ENCODE measurements at places on chromosomes 12 and 14.

- DNase-seq = no peak
These were observed 888.6 kb upstream of the SEL1L start for GRCh38 chr14:82422230-82422629.

GRCh38 chr12:124019115-124019514, 46.1 kb downstream of the ZNF664 start:
- no peak for DNase-seq

DNA sequence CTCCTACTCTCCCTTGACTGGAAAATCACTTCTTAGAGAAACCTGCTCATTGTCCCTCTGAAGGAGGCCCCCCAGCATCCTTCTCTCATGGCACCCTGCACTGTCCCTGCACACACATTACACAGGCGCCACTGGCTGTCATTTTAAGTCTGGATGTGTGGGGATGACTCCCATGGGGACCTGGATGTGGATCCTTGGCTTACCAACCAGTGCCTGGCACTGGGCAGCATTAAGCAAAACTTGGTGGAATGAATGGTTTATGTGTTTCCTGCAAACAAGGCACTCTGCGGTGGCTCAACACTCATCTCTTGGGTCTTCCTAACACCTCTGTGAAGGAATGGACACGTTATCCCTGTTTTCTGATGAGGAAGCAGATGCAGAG, 162.4 kb downstream of the RBM19 start:
- no peak for DNase-seq

DNA sequence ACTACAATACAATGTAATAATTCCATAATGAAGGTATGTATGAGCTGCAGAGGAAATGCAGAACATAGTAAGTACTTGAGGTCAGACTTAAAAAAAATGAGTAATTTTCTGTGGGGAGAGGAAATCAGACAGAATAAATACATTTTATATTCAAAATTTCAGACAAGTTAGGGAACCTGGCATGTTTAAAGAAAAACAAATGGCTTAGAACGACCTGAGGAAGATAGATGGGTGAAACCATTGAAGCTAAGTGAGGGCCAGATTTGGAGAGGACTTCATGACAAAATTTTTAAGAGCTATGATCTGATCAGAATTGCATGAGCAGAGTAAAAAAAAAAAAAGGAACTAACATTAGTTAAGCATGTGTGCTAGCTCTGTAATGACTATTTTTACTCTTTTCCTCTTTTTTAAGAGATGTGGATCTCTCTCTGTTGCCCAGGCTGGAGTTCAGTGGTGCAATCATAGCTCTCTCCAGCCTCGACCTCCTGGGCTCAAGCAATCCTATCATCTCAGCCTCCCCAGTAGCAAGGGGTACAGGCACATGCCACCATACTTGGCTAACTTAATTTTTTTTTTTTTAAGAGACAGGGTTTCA, 157.6 kb upstream of the PDE3A start:
- DNase-seq = no peak

- no peak for DNase-seq
These were observed 29.7 kb downstream of the ZFP36L1 start for GRCh38 chr14:68762953-68763764.

DNA sequence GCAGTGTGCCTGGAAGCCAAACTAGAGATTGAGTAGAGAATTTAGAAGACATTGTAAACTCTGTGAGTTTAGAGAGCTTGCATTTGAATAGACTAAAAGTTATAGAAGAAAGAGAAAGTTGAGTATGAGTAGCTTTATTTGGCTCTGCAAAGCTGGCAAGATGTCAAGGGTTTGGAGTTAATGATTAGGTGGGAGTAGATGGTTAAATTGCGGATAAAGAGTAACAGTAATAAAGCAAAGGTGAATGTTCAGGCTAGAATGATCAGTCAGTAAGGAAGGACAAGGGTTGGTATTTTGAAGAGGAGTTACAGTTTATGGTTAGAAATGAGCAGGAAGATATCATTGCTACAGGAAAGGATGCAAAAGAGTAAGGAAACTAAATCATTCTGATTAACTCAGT, 5.2 kb downstream of the PPM1A start:
- no peak for DNase-seq

- DNase-seq = no peak
These were observed 103.1 kb downstream of the RFLNA start for GRCh38 chr12:124397807-124398577.

GRCh38 chr12:104049278-104049902, 597 bp downstream of the GLT8D2 start:
- DNase-seq = no peak

- no peak for DNase-seq
These were observed 333.4 kb upstream of the TBX3 start for GRCh38 chr12:115017346-115017745.

DNA sequence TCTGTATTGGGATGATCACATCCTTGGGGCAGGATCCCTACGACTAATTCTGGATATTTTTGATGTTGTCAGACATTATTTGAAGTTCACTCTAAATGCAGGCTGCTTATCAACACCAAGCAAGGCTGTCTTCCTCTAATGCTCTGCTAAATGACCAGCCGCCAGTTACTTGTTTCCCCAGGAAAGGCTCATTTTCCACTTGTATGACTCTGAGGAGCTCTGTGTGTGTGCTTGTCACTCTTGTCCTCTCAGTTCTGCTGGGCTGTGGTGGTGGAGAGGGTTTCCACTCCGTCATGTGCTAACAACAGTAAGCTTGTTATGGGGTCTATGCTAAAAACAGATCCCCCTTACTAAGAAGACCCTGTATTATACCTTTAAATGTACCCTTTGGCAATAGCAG, 42.1 kb downstream of the ATL1 start:
- DNase-seq = no peak

GRCh38 chr12:97118796-97119375, 211.8 kb downstream of the NEDD1 start:
- DNase-seq = no peak

DNA sequence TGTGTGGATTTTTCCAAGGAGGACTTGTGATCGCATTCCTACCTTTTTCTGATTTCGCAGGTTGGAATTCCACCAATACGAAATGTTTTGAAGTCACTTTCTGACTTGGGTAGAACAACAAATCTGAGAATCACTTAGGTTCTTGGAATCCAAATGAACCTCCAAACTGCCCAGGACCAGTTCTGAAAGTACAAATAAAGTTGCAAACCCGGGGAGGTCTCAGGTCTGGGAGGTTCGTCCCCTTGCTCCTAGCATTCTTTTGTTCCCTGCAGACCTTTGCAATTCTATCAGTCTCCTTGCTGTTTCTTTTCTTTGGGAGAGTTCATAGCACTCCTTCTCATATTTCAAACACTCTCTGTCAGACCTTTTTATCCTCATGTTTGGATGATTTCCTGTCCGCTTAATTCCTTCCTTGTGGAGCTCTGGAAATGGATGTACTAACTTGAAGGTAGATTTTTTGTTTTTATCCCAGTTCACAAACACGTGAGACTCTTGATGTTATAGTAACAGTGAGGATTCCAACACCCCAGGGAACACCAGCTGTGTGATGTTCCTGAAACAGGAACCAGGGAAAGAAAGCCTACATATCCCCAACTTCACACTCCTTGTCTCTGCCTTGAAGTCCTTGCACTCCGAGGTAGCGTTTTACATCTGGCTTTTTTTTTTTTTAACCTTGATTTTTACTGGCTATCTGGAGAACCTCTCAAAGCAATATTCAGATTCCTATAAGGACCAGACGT, 70.6 kb downstream of the TMEM132C start:
- no peak for DNase-seq

DNA sequence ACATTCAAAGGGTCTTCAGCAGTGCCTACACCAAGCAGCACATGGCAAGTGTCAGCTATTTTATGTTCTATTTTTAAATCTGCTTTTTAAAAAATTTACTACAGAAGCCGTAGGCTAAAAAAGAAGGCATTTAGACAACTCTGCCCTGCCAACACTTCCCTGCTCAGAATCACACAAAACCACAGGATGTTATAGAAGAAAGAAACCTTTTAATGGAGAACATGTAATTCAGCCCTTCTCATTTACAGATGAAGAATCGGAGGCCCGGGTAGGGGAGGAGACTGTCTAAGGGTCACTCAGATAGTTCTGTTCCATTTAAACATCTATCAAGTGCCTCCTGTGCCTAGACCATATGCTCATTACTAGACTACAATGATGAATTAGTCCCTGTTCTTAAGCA, 171.8 kb upstream of the NTF3 start:
- DNase-seq = no peak

DNA sequence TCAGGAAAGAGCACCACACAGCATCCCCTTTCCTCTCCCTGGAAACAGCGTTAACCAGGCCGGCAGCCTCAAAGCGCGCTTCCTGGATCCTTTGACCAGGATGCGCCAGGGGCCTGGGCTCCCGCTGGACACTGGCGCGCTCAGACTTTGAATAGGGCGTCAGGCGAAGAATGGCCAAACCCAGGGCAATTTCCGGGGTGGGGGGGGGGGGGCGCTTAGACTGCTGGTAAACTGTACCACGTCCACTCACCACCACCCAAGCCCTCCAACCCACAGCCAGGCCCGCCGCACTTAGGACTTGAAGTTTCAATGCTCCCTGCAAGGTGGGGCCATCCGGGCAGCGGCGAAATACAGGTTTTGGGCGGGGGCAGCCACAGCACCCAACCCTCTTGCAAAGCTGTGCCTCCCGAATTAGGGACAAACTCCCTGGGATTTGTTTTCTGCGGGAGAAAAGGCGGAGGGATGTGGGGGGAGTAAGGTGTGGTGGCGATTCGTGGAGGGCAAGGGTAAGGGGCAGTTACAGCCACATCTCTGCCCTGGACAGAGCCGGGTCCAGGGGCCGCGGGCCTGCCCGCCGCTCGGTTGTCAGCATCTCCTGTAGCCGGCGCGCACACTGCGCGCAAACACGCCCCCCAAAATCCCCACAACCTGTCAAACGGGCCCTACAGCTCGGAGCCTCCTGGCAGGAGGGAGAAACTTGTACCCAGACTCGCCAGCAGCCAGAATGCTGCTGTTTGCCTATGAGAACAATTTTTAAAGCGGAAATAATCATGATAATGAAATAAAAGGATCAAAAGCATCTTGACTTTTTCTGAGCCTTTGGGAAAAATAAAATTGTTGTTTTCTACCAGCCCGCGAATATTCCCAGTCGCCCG, 958 bp downstream of the RTN1 start:
- no peak for DNase-seq

DNA sequence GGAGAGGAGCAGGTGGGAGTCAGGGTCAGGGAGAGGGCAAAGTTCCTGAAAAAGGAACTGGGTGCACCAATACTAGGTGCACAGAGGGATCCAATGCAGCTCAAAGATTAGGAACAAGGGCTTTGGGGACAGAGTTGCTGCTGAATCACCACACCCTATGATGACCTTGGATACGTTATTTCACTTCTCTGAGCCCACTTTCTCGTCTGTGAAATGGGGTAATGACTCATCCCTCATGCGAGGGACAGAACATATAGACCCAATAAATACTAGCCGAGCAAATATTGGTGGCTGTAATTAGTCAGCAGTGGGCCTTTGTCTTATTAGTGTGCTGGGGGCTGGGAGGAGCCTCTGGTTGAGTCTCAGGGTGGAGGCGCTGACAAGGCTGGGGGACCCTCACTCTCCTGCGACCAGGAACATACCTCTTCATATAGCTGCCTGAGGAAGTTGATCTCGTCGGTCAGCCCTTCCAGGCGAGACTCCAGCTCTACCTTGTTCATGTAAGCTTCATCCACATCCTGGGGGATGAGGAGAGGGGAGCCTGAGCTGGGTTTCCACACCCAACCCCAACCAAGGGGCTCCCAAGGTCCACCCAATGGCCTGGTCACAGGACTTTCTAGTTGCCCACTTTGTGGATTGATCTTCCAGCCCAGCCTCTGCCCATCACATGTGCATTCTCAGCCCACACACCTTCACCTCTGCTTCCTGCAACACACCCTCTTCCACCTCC, 4.5 kb downstream of the KRT8 start:
- DNase-seq = no peak

- DNase-seq = no peak
These were observed 4.0 kb upstream of the LIMA1 start for GRCh38 chr12:50287271-50287670.

- DNase-seq = no peak
These were observed 907 bp upstream of the LRIG3 start for GRCh38 chr12:58920961-58921861.

DNA sequence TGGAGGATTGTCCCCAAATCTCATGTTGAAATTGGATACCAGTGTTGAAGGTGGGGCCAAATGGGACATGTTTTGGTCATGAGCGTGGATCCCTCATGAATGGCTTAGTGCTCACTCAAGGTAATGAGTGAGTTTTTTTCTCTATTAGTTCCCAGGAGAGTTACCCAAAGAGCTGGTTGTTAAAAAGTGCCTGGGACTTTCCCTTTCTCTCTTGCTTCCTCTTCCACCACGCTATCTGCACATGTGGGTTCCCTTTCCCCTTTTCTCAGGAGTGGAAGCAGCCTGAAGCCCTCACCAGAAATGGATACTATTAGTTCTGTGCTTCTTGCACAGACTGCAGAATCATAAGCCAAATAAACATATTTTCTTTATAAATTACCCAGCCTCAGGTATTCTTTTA, 465.4 kb downstream of the FSCB start:
- no peak for DNase-seq

GRCh38 chr12:52984136-52984535, 22.1 kb upstream of the EIF4B start:
- no peak for DNase-seq

DNA sequence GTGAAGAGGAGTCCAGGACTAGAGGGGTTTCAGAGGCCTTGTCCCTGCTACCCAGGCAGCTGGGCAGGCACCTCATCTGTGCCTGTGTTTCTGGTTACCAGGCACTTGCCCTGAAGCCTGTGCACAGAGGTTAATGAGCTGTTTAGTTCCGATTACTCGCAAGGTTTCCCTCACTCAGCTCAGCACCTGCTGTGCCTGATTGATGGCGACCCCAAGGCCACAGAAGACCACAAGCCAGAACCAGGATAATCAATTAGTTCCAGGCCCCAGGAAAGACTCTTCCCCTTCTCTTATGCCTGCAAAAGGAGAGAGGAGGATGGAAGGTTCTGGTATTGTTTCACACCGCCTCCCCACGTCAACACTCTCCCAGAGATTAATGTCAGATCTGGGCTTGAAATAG, 88.8 kb upstream of the NOS1 start:
- no peak for DNase-seq

GRCh38 chr14:65920996-65921395, 508.5 kb downstream of the FUT8 start:
- DNase-seq = no peak

- no peak for DNase-seq
These were observed 235.1 kb upstream of the DIO2 start for GRCh38 chr14:80446356-80446755.

- DNase-seq = no peak
These were observed 496.9 kb upstream of the STXBP6 start for GRCh38 chr14:25546826-25547225.

GRCh38 chr14:52220924-52221811, 46.3 kb upstream of the PTGDR start:
- DNase-seq = no peak

Data from AG09309 (cell line).